ENCODE measurements at places on chromosomes 1 and 21.

DNA sequence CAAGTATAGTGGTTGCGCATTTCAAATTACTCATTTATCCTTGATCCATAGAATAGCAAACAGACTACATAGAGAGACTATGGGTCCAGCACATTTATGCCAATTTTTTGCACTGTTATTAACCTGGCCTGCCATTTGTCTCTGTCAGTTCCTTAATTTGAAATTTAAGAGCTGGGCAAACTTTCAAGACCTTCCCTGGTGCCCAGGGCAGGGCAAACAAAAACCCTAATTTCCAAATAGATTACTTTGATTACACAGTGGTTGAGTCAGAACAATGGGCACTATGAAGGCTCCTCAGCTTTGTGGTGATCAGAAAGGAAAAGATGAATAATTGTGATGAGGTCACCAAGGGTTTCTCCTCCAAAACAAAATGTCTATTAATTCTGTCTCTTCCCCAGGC lies 80.6 kb downstream of the TNFSF18 start:
- DNase-seq, result no peak
- peaks cover 1% of the 10 kb centered on the region for H3K27me3 ChIP-seq
- peaks cover 19% of the 10 kb centered on the region for H3K4me1 ChIP-seq
- no peak overlapping the region for H3K4me3 ChIP-seq
- H3K36me3 ChIP-seq, result no peaks in the 10 kb centered on the region

DNA sequence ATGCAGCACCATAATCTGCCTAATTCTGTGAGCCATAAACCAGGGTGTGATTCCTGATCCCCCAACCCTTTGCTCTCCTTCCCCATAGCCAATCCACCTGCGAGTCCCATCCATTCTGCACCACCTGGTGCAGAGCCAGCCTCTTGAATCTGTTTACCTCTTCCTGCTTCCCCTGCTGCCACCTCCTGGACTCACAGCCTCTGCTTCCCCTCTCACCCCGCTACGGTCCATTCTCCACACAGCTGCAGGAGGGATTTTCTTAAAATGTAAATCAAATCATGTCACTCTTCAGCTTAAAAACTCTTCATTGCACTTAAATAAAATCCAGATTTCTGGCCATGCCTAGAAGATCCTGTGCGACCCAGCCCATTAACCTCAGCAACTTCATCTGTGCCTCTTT lies 186.7 kb downstream of the FOXD2 start:
- H3K27ac ChIP-seq, result no peak overlapping the region
- H3K36me3 ChIP-seq, result no peaks in the 10 kb centered on the region
- H3K4me1 ChIP-seq, result no peaks in the 10 kb centered on the region
- peaks cover 5% of the 10 kb centered on the region for H3K27me3 ChIP-seq

- H3K27me3 ChIP-seq, result peaks cover 8% of the 10 kb centered on the region
- DNase-seq, result no peak
- no peak overlapping the region for H3K27ac ChIP-seq
Measured at GRCh38 chr1:221328371-221328770, 413.5 kb downstream of the DUSP10 start.

- H3K4me3 ChIP-seq, result no peak overlapping the region
- H3K36me3 ChIP-seq, result no peaks in the 10 kb centered on the region
- no peaks in the 10 kb centered on the region for H3K4me1 ChIP-seq
- peaks cover 26% of the 10 kb centered on the region for H3K27me3 ChIP-seq
- no peak overlapping the region for H3K27ac ChIP-seq
- DNase-seq, result no peak
Measured at GRCh38 chr1:38210021-38210894, 163.7 kb upstream of the POU3F1 start.

GRCh38 chr1:91850708-91851107 lies 35.2 kb downstream of the TGFBR3 start:
- DNase-seq, result no peak
- no peak overlapping the region for H3K4me3 ChIP-seq
- no peaks in the 10 kb centered on the region for H3K36me3 ChIP-seq
- no peak overlapping the region for H3K27ac ChIP-seq

GRCh38 chr1:21449906-21450305 lies 10.0 kb downstream of the NBPF3 start:
- H3K27ac ChIP-seq, result no peak overlapping the region
- no peak for DNase-seq
- no peak overlapping the region for H3K4me3 ChIP-seq
- peaks cover 12% of the 10 kb centered on the region for H3K36me3 ChIP-seq
- H3K4me1 ChIP-seq, result peaks cover 28% of the 10 kb centered on the region

GRCh38 chr1:220093361-220094015 lies 444 bp upstream of the IARS2 start:
- DNase-seq, result peak; percentile 19
- peaks cover 14% of the 10 kb centered on the region for H3K36me3 ChIP-seq
- H3K4me3 ChIP-seq, result no peak overlapping the region
- no peaks in the 10 kb centered on the region for H3K27me3 ChIP-seq
- peak overlapping the region; percentile 34 for H3K27ac ChIP-seq
- H3K4me1 ChIP-seq, result peaks cover 28% of the 10 kb centered on the region

DNA sequence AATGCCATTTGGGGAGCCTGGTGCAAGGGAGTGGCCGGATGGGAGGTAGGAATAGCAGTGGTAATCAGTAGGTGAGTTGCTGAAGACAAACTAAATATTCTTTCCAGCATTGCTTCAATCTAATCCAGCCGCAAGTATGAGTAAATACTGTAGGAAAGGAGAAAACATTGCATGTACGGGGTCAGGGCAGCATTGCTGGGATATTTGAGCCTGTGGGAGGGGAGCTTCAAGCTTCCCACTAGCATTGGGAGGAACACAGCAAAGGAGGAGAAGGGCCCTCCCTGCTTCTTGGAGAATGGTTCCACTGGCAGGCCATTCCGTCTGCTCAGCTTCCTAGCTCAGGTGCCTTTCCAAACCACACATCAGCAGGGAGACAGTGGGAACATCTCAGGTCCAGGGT lies 15.2 kb downstream of the CAPN2 start:
- no peak overlapping the region for H3K4me3 ChIP-seq
- no peak for DNase-seq
- H3K36me3 ChIP-seq, result peaks cover 14% of the 10 kb centered on the region
- H3K4me1 ChIP-seq, result peaks cover 60% of the 10 kb centered on the region

DNA sequence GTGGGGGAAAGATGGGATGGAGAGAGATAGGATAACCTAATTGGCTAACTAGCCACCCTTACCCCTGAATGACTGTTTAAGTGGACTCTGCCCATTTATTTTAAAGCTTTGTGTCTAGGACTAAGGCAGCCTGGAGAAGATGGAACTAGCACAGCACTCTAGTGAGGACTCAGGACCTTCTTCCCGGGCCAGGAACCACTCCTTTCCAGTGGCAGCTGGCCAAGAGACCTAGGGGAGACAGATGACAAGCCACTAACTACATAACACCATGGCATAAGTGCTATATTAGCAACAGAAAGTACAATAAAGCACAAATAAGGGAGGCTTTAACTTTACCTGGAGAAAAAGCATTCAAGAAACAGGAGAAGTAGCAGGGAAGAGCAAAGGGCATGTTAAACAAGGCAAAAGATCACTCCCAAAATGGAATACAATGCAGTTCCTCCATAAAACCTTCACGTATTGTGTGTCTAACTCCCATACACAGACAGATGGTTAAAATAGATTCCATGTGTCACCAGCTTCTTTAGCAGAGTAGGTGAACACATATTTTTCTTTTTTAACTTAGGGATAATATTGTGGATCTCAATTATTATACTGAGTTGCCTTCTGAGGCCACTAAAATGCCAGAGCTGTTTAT lies 20.6 kb downstream of the CLCA1 start:
- no peak overlapping the region for H3K4me3 ChIP-seq
- H3K27ac ChIP-seq, result no peak overlapping the region
- no peaks in the 10 kb centered on the region for H3K36me3 ChIP-seq
- DNase-seq, result no peak

DNA sequence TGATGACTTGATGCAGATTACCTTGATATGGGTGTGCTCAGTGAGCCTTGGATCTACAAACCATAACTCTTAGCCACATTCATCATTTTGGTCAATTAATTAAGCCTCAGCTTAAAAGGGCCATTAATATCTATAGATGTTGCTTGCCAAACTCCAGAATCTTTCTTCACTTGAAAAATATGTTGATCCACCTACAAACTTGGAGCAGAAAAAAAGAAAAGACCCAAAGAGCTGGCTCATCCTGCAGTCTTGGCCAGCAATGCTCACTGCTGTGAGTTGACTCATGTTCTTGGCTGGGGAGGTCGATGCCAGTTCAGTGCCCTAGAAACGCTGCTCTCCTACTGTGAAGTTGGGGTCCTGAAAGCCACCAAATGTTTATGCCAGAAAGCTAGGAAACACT lies 75.4 kb downstream of the DPT start:
- no peak overlapping the region for H3K4me3 ChIP-seq
- DNase-seq, result no peak
- no peak overlapping the region for H3K27ac ChIP-seq

DNA sequence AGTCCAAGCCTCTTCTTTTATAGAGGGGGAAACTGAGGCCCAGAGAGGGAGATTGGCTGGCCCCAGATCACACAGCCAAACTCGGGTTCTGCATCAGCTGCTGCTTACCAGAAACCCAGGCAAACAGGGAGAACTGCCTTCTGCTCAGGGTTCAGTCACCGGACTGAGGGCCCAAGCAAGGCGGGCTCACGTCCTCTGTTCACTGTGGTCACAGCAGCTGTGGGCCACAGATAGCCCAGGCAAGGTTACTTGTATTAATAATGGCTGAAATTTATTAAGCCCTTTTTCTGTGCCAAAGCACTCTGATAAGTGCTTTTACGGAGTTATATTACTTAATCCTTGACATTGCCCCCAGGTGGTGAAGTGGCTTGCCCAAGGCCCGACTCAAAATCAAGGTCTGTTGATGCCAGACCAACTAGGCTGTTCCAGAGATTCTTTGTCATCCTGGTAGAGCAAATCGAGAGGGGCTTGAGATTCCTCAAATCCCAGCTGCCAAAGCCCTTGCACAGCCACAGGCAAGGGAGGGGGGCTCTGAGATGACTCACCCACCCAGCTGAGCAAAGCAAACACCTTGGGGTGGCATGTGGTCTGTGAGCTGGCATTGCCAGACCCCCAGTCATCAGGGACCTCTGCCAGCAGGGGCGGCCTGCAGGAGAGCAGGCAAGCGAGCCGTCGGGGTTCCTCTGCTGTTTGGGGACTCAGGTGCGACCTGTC lies 36.5 kb downstream of the EPHB2 start:
- DNase-seq, result no peak
- H3K4me1 ChIP-seq, result peaks cover 8% of the 10 kb centered on the region
- H3K36me3 ChIP-seq, result no peaks in the 10 kb centered on the region
